Left forelimb (tissue), 1 donor: ENCODE measurements at places on chromosomes 7 and 10.

DNA sequence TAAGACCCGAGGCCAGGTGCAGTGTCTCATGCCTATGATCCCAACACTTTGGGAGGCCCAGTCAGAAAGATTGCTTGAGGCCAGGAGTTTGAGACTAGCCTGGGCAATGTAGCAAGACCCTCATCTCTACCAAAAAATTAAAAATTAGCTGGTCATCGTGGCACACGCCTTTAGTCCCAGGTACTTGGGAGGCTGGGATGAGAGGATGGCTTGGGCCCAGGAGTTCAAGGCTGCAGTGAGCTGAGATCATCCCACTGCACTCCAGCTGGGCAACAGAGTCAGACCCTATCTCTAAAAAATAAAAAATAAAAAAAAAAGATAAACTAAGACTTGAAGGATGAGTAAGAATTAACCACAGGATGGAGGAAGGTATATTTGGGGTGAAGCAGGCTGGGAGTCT, 77.9 kb downstream of the JCAD start:
- no peak for DNase-seq

DNA sequence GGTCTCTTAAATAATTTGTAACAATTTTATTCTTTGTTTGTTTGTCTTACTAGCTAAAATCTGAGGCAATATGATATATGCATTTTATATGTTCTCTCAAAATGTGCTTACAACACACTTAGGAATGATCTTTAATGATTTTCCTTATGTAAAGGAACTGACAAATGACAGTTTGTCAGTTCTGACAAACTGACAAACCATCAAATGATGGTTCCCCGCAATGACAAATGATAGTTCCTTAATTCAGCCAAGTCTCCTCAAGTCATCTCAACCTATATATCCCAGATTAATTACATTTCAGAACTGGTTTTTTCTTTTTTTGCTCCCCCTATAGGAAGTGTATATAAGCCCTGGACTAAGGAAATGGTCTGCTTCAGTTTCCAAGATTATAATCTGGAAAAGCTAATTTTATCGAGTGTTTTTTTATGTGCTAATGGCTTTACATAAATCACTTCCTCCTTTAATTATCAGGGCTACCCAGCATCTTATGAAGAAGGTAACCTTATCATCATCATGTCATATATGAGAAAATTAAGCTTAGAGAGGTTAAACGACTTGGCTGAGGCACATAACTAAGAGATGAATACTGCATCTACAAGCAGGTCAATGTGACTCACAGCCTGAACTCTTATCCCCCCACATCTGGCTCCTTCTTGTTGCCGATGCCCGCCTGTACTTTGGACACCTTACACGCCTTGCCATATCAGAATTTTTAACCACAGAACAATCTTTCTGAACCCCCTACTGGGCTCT, 75.1 kb downstream of the RELN start:
- no peak for DNase-seq

- no peak for DNase-seq
Observed at GRCh38 chr10:124693801-124694416, 50.3 kb downstream of the FAM53B start.

DNA sequence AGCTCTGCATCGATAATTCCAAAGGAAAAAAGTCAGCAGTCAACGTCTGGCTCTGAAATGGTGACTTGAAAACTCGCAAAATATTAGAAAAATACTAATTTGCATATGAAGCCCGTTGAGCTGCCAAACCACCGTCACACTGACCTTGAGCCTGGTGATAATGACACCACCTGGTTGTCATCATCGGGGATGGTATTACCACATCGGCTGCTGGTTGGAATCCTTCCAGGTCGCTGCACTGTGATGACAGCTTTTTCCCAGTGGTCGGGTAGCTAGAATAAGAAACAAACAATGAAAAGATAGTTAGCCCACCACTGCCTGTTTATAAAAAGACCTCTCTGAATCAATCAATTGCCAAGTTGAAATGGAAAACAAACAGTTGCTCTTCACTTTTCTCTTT, 41.6 kb downstream of the LAMB1 start:
- DNase-seq = no peak

GRCh38 chr10:131650169-131650705, 250.6 kb upstream of the PPP2R2D start:
- DNase-seq = no peak
